ENCODE measurements at places on chromosomes 2 and 18. TPM values are rescaled to one million over a fixed set of nuclear protein-coding genes. Genes with fewer than 3 reads are reported as not detected.

UGT1A10 gene
- 0.09 TPM for total RNA-seq

WDR43 gene
- 49.0 TPM for total RNA-seq

SPHKAP gene
- 1.4 TPM for total RNA-seq

OR6B2 gene
- total RNA-seq = not detected

CRYGD gene
- not detected for total RNA-seq

CYP20A1 gene
- 19.5 TPM for total RNA-seq

C1QL2 gene
- total RNA-seq = 0.05 TPM

TRABD2A gene
- 1.6 TPM for total RNA-seq

KCNJ13 gene
- total RNA-seq = 0.24 TPM

All from thymus (tissue), 14 donors.